ENCODE measurements at places on chromosomes 11 and 22.

- no peak for DNase-seq
Measured at GRCh38 chr11:11588891-11589290, 32.9 kb downstream of the GALNT18 start.

DNA sequence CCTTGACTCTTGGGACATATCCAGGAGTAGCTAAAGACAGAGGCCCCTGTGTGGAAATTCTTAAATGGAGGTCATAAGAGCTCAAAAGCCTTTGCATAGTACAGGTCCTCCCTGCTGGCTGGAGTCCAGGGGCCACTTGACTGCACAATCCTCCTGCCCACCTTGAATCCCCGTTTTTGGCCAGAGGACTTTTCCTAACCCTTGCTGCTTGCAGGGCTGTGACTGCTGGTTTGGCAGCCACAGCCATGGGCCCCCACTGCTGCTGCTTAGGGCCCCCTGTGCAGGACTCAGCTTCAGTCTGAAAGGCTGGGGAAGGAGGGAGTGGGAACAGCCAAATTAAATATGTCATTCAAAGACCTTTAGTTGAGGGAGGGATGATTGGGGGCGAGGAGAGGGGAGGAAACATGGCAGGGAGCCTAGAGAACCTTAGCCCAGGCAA, 33.4 kb downstream of the ARHGAP1 start:
- DNase-seq: no peak

DNA sequence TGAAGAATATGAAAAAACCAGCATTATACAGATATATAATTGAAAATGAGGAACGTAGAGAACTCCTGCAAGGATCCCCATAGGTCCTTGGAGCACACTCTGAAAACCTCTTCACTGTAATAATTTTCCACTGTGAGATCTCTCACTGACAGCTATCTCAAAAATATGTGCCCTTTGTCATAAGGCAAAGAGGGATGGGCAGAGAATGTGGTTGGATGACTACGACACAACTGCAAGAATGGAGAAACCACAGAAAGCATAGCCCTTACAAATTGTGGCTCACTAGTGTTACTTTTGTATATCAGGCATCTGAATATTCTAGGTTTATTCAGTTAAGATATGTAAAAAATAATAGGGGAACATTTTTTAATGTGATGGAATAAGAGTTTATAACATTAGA, 7.9 kb upstream of the CTSC start:
- no peak for DNase-seq

DNA sequence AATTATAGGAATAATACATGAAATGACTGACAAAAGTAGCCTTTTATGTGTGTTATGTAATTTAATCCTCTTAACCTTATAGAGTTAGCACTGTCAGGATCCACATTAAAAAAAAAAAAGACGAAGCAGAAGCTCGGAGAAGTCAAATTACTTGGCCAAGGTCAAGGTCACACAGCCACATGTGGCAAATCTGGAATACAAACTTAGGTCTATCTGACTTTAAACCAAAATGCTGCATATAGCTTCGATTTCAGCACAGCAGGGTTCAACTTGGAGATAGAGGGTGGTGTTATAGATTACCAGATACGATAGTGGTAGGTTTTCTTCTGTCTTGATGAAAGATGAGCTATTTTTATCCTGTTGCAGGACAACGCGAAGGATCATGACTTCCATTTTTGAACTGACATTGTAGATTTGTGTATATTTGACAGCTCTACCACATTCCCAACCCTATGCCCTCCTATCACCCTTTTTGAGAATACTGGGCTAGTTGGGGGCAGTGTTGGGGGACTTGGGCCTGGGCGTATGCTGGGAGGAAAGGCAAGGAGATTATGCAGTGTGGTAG, 11.6 kb upstream of the EHF start:
- no peak for DNase-seq

DNA sequence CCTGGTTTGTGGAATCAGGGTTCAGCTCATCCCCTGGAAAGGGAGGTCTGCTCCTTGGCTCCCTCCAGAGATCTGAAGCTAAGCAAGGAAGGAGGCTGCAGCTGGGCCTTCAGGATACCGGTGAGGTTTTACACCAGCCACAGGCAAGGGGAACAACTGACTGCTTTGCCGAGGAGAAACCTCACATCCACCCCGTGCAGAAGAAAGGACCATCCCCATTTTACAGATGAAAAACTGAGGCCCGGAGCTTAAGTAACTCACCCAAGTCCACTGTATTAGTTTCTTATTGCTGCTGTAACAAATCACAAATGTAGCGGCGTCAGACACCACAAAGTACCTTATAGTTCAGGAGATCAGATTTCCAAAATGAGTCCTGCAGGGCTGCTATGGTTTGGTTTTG, 173.7 kb downstream of the MN1 start:
- DNase-seq: no peak

DNA sequence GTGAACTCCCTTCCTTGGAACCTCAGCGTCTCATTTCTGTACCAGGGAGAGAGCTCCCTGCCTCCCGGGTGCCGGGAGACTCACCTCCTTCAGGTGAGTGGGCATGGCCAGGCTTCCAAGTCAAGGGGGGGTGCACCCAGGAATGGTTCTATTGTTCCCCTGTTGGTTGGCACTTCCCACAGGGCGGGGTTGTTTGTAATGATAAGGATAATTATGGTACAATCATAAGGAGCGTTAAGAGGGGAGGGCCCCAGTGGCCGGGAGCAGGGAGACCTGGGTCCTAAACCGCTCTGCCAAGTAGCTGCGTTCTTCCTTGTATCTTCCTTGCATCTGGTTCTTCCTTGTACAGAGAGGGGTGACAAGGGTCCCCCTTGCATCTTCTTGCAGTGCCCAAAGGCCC, 79.1 kb downstream of the LRRC32 start:
- DNase-seq: no peak

GRCh38 chr11:122853971-122854446, 15.7 kb downstream of the CRTAM start:
- DNase-seq: no peak

DNA sequence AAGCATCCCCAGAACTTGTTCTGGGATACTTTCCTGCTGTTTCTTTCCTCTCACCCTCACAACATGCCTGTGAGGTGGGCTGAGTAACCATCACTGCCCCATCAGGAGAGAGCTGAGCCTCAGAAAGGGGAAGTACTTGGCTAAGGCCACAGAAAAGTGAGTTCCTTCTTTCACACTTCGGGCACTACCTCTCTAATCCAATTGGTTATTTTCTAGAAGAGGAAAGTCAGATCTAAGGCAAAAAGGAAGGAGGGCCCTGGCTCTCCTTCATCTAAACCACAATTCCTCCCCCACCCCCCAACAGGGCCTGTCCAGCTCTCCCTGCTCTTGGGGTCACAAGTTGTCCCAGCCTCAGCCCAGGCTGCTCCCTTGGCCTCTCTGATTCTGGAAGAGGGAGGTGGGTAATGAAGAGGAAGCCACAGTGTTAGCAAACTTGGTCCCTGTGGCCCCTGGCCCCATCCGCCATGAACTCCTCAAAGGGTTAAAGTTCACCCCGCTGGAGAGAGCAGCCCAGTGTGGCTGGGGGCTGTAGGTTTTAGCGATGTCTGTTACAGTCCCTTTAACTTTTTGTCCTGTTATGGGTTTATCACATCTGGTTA, 34.0 kb downstream of the SLC22A12 start:
- no peak for DNase-seq

DNA sequence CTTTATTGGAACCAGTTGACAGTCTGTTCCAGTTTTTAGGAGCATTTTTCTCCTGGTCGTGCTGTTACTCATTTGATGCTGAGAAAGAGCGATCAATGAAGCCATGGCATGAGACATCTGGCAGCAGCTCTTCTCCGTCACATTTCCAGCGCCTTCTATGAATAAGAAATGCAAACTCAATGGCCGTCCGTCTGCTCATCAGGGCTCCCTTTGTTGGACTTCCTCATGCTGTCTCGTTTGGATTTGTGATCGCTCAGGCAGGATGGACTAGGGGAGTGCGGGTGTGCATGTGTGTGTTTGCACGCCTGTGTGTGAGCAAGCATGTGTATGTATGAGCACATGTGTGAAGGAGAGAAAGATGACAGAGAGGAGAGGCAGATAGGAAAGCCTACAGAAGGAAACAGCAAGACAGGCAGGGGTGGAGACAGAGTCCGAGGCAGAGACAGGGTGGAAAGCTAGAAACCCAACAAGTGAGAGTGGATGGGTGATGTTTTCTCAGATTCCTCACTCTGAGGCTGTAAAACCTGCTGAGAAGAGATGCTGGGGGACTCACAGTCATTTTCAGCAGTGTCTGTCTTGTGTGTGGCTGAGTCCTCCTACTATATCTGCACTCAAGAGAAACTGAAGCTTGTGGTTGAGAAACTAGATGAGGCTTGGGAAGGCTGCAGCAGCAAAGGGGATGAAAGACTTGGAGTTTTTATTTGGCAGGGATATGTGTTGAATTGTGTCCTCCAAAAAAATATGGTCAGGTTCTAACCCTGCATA, 56.0 kb upstream of the CLMP start:
- DNase-seq: no peak

DNA sequence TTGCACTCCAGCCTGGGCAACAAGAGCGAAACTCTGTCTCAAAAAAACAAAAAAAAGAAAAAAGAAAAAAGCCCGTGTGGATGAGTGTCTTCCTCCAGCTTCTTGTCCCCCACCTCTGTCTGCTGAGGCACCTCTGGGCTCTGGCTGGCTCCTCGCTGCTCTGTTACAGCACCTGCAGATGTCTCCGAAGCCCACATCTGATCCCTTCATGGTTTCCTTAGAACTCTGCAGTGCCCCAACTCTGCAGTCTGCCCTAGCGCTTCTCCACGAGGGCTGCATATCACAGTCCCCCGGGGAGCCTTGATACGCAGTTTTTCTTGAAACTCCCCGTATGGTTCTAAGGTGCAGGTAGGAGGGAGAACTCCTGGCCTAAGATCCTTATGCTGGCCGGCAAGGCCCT, 15.9 kb downstream of the KCTD17 start:
- DNase-seq: no peak

- DNase-seq: peak; percentile 47
Measured at GRCh38 chr22:50169774-50170341, 673 bp upstream of the PANX2 start.

- DNase-seq: no peak
Measured at GRCh38 chr11:11178671-11179638, 174.1 kb downstream of the CSNK2A3 start.

- no peak for DNase-seq
Measured at GRCh38 chr11:94762208-94762607, 5.9 kb upstream of the AMOTL1 start.

DNA sequence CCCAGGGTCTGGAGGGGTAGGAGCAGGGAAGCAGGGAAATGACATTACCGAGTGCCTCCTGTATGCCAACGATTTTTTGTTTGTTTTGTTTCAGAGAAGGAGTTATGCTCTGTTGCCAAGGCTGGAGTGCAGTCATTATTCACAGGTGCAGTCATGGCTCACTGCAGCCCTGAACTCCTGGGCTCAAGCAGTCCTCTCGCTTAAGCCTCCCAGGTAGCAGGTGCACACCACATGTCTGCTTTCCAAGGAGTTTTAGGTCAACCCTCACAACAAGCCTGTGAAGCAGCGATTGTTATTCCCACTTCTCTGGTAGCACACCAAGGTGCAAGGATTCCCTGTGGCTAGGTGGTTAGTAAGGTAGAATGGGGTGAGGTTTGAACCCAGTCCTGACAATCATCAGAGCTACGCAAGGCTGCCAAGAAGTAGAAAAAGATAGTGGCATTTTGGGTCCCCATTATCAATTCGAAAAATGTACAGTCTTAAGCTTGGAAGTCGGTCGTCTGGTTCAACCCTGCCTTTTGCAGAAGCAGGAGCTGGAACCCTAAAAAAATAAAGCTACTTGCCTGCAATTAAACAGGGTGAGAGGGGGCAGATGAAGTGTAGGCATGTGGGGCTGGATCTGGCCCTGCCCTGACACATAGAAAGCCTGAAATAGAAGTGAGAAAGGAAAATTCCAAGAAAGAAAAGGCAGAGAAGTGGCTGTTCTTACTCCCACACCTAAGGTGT, 9.1 kb downstream of the UCP3 start:
- no peak for DNase-seq

GRCh38 chr22:36405221-36405661, 17.5 kb upstream of the MYH9 start:
- DNase-seq: no peak

DNA sequence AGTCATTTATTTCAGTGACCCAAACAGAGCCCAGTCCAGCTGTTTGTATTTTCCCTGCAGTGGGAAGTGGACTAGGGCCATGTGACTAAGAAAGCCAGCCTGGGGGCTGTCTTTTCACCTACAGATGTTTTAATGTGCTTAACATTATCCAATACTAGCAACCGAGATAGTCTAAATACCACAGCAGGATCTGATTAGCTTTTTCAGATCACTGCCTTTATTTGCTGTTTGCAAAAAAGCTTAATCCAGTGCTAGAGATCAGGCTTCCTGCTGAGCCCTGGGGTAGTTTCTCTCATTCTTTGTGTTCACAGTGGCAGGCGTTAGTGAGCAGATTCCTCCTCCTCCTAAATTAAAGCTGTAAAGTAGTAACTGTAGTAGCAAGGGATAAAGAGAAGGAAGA, 35.0 kb downstream of the ZC3H12C start:
- DNase-seq: no peak

DNA sequence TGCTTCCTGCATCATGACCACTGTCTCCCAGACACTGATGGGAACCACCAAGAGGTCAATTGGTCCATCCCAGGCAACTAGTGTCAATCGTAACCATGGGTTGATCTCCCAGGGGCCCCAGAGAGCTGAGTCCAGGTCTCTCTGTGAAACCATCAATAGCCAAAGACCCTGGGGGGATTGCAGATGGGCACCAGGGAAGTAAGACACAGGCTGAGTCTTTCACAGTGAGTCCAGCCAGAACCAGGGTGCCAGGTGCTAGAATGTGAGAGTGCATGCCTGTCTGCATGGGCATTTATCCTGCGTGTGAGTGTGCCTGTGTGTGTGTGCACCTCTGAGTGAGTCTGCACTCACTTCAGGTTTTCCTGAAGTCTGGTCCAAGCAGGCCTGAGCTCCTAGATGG, 45.3 kb upstream of the TTC12 start:
- DNase-seq: no peak

DNA sequence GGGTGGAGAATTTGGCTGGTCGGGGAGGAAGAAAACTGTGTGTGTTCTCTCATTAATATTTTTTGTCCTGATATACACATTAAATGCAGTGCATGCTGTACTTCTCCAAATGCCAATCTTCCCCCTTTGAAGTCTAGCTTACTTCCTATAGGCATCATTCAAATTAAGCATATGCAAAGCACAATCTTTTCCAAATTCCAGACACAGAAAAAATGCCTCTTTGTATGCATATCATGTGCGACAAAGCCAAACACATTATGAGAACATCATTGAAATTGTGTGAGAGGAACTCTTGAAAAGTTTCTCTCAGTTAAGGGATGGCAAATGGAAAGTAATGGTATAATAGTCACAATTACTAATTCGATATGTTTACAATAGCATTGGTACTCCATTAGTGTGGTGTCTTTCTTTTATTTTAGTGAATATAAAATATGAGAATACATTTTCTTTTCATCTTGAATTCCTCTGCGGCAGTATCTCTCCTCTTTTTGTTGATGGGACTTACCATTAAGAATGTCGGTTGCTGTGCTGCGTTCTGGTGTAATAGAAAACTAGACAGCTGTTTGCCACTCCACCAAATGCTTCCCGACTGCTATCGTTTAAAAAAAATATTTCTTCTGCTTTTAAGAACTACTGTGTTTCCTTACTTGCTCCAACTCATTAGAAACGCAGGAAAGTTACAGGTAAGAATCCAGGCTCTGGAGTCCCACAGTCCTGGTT, 19.3 kb upstream of the NRIP3 start:
- DNase-seq: no peak
